CD4-positive, alpha-beta T cell treated with Interleukin-12 subunit alpha and Interleukin-12 subunit beta, for 1 hour (primary cell): ENCODE measurements at places on chromosomes 1 and 21.
A peak's percentile ranks its signal among the peaks of the same experiment; 100 is the strongest.

GRCh38 chr1:1144122-1144842 lies 28.4 kb upstream of the C1orf159 start:
- peak; percentile 62 for DNase-seq

DNA sequence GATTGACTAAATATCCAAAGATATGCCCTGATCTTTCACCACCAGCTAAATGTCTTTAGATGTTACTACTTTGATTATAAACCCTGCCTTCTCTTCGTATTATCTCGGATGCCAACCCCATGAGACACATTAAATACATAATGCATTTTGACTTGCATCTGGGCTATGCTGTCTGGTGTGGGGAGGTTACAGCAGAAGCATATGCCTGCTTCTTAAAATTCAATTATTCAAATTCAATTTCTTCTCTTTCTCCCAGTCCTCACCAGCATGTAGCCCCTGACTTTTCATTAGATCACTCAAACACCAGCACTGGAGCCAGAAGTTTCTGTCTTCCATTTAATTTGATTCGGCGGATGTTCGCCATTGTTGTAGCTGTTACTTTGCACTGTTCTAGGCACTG lies 360.7 kb upstream of the CAMK1G start:
- no peak for DNase-seq

GRCh38 chr21:44758141-44758561 lies 43.5 kb downstream of the UBE2G2 start:
- no peak for DNase-seq

- DNase-seq: no peak
Measured at GRCh38 chr1:209319057-209319432, 264.5 kb upstream of the CAMK1G start.

DNA sequence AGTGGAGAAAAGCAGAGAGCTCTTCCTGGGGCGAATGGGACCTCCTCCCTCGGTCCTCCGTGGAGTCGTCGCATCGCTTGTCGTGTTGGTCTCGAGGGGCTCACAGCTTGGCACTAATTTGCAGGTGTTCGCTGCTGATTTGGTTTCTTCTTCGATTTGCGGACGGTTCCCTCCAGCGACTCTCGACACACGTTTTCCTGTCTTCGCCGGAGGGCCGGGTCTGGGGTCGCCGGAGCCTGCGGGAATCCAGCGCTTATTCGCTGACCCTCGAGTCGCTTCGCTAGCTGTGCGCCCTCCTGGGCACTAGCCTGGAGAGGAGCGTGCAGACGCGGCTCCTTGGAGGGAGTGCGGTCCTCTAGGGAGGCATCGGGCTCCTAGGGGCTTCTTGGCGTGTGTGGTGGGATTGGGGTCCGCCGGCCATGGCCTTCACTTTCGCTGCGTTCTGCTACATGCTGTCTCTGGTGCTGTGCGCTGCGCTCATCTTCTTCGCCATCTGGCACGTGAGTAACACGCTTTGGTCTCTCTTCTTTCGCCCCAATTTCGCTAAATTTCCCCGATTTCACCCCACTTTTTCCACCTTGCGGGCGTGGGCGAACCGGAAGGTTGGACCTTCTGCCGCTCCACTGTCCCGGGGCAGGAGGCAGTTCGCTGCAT lies 766 bp downstream of the CNIH3 start:
- no peak for DNase-seq
